Frontal cortex (tissue), 4 donors: ENCODE measurements at places on chromosomes 13 and 19.

DNA sequence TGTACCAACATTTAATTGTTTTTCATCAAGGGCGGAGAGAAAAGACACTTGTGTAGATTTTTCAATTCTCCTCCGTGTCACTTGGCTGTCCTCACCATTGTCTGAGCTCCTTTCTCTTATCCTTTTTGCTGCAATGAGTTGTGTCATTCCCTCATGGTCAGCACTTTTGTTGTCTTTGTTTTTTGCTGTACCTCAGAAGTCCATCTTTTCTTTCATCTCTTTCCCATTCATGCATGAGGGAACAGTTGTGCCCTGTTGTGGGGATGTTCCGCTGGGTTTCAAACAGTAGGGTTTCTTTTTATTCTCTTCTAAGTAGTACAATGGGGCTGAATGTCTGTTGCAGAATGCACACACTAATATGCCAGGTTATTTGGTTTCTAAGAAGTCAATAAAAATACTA is 222.6 kb downstream of the TM9SF2 start:
- no peak for DNase-seq

GRCh38 chr13:100480676-100481075 is 107.9 kb downstream of the GGACT start:
- no peak for DNase-seq

GRCh38 chr19:18785179-18786124 is 5.7 kb downstream of the COMP start:
- peak; percentile 86 for DNase-seq

DNA sequence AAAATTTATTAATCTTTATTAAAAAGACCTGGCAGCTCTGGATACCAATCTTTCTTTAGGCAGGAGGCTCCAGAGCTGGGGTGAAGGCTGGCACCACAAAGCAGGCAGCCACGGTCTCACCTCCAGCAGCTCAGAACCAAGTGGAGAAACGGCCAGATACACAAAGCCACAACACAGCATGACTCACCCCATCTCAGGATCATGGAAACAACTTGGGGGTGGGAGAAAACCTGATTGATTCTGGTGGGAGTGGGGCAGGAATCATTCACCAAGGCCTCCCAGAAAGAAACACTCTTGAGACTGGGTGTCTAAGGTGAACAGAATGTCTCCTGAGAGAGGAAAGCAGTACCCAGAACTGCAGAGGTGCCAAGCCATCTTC is 64.2 kb downstream of the CRYL1 start:
- no peak for DNase-seq

- DNase-seq: no peak
Measured at GRCh38 chr19:34974646-34975045, 10.6 kb upstream of the ZNF792 start.

GRCh38 chr13:50891206-50891605 is 18.4 kb upstream of the RNASEH2B start:
- no peak for DNase-seq

- no peak for DNase-seq
Measured at GRCh38 chr13:41332829-41333228, 21.8 kb downstream of the NAA16 start.

DNA sequence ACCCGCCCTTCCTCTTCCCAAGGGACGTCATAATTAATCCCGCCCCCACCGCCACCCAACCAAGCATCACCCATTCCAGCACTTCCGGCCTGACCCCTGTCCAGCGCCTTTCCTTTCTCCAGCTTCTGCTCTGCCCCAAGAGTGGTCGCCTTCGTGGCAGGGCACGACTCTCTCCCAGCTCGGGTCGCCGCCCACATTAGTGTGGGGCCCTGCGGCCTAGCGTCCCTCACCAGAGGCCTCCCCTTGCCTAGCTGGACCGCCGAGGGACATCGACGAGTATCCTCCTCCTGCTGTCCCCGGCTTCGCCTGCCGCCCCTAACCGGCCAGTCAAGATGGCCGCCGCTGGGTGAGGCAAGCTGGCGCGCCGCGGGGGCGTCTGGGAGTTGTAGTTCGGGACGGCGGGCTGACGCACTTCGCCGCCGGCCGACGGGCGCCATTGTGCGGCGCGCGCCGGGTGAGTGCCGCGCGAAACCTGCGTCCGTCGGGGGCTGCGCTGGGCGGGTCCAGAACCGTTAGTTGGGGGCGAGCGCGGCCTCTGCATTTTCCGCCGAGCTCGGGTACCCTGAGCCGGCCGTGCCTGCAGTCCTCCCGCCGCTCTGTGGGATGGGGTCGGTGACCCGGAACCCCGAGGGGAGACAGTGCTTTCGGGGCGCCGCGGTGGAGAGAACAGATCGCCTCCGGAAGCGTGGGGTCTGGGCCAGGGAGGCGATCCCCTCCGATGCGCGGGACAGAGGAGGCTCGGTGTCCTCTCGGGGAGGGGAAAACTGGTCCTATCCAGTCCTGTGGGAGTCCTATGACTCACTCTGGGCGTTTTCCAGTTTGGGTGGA is at the start of gene ZNF274:
Gene ZNF274, plus strand, starts transcription at position 73 of the 828 bp plus-strand sequence. CDS start 905 bp downstream, outside the sequence.
- DNase-seq: peak; percentile 92

DNA sequence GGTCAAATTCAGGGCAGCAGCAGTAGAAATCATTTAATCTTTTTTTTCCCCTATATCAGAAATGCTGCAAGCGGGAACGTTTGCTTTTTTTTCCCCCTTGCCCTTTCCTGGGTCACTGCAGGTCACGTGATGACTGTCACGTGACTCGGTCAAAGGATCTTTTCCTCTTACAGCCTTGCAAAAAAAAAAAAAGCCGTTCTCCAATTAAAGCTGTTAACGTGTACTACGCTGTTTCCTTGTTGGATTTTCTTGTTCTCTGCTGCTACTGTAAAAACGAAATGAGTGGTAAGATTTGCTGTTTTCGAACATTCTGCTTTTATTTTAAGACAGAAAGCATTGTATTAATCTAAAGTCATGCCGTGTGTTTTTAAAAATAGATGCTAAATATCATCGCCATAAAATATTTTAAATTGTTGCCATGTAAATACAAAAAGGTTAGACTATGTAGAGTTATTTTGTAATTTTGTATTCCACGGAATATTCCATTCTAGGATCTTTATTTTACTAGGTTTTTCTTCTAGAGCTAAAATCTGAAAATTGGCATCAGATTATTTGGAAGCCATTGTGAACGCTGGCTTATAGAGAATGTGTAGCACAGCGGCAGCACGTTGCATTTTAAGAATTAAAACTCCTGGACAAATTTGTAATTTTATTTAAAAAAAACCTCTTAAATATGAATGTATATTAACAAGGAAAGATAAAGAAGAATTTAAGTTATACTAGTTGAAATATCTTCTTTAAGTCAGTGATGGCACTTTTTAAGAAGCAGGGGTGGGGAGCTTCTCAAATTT is 109.8 kb upstream of the MLNR start:
- DNase-seq: peak; percentile 37

DNA sequence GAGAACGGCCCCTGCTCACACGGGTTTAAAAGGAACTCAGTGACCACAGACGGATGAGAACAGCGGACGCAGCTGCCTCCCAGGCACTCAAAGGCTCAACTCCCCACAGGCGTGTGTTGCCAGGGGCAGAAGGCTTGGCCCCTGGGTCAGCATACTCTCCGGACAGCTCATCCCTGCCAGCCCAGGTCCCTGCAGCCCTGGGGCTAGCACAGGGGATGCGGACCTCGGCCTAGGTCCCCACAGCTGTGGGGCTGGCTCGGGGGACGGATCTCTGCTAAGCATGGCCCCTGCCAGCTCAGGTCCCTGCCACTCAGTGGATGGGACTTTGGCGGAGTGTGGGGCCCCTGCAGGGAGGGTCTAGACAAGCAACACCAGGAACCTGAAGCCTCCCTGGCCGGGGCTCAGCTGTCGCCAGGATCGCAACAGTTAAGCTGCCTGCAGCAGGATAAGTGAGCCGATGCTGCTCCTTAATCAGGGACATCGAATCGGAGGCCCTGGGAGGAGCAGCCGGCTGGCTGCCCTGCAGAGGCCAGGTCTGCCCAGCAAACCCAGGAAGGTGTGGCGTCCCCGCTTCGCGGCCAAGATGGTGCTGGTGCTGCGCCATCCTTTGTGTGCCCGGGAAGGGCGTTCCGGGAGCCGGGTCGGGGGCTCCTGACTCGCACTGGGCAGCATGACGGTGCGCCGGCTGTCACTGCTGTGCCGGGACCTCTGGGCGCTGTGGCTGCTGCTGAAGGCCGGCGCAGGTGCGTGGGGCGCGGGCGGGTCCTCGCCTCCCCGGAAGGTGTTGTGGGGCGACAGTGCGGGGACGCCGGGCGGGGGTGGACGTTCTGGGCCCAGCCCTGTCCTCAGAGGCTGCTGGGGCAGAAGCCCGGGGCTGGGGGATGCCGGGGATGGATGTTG is 32.5 kb downstream of the MCF2L start:
- DNase-seq: peak; percentile 67

DNA sequence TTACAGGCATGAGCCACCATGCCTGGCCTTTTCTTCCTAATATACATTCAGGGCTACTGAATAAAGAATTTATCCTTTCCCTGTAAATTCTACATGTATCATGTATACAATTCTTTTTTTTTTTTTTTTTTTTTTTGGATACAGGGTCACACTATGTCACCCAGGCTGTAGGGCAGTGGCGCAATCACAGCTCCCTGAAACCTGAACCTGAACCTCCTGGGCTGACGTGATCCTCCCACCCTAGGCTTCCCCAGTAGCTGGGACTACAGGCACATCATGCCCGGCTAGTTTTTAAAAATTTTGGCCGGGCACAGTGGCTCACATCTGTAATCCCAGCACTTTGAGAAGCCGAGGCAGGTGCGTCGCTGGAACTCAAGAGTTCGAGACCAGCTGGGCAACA is 6.5 kb upstream of the SLC44A2 start:
- no peak for DNase-seq

GRCh38 chr13:107367258-107367657 is 799.3 kb upstream of the ARGLU1 start:
- DNase-seq: no peak

- no peak for DNase-seq
Measured at GRCh38 chr13:93767180-93767916, 540.7 kb downstream of the GPC6 start.
